ENCODE measurements at places on chromosomes 3 and 15.

DNA sequence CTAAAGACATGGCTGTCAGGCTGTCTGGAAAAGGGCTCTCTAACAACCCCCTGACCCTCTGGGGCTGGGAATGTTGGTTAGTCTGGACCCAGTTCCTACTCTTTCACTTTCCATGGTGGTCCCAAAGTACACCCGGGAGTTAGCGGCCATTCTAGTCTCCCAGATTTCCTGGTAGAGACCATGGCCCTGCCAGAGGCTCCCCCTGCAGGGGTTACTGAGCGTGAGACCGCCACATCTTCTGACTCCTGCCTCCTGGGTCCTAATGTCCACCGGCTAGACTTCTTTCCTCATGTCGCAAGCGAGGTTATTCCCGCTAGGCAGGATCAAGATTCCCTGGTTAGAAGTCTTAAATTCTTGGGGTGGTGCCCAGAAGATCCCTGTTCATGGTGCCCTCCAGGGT lies 540.0 kb upstream of the ROBO1 start:
- no peak for DNase-seq

DNA sequence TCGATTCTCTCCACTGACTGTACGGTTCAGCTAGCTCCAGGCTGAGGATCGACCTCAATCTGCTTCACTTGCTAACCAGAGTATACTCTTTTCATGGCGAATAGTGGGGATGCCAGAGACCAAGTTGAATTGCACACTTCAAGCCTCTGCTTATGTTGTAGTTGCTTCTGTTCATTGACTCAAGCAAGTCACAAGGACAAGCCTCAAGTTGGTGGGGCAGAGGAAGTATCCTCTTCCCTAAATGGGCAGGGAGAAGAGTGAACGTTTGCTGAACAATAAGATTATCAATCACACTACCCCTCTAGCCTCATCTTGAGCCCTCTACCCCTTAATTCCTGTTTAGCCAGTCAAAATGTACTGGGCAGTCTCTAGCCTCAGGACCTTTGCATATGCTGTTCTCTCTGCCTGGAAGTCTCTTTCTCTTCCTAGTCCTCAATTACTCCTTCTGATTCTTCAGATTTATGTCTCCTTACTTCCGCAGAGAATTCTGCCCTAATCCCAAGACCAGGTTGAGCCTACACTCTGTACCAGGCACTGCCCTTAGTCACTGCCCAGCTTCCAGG lies 390.4 kb upstream of the PROK2 start:
- DNase-seq: no peak

DNA sequence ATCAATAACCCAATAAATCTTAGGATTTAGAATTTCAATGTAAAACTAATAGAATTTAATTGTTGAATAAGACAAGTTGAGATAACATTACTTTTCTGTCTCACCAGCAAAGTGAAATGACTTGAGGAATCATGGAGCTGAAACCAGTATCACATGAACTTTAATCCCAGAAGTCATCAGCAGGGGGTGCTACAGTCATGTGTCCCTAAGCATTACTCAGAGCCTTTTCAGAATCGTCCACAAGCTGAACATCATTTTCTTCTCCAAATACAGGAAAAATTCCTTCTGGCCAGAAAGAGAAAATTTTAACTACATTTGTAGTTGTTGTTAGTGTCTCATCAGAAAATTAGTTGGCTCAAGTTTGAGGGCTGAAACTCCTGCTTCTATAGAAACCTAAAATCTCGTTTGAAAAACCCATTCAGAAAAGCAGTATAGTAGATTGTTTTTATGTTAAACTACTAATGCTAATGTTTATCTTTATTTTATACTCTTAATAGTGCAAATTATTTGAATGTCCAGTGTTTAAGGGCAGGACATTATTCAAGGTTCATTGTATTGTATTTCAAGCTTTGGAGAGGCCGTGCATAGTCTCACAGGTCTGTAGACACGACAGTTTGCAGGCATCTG lies 384.1 kb downstream of the PLOD2 start:
- peak; percentile 33 for DNase-seq

DNA sequence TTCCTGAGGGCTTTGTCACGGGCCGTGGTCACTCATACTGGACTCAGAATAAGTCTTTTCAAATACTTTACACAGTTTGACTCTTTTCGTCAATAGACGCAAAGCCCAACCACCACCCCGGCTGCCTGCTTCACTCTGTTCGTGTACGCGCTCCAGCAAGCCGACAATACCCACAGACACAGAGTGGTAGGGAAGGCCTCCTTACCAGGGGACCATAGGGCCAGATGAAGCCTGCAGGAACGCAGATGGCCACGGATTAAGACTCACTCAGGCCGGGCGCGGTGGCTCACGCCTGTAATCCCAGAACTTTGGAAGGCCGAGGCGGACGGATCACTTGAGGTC lies 29.7 kb downstream of the EFCAB12 start:
- peak; percentile 6 for DNase-seq

DNA sequence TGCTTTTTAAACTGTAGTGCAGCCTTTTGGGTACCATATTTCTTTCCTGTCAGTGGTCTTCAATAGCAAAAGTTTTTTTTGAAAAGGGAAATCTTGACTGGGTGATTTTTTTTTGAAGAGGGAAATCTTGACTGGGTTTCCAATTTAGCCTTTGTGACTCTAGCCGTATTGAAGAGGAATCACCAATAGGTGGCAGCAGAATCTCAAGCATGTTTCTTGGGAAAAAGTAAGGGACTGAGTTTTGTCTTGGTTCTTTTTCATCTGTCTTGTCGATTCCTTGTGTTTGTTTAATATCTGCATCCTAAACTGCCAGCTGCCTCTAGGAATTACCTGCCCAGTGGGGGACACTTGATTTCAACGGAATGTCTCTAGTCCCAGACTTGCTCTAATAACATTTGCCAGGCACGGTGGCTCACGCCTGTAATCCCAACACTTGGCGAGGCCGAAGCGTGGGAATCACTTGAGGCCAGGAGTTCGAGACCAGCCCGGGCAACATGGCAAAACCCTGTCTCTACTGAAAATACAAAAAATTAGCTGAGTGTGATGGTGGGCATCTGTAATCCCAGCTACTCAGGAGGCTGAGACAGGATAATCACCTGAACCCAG lies 89.2 kb downstream of the RBPMS2 start:
- DNase-seq: peak; percentile 51

DNA sequence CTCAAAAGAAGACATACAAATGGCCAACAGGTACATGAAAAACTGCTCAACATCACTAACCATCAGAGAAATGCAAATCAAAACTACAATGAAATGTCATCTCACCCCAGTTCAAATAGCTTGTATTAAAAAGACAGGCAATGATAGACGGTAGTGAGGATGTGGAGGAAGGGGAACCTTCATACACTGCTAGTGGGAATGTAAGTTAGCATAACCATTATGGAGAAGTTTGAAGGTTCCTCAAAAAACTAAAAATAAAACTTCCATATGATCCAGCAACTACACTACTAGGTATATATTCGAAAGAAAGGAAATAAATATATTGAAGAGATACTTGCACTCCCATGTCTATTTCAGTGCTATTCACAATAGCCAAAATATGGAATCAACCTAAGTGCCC lies 62.8 kb upstream of the PPARG start:
- DNase-seq: no peak

GRCh38 chr15:59352683-59353082 lies 20.0 kb downstream of the MYO1E start:
- no peak for DNase-seq

DNA sequence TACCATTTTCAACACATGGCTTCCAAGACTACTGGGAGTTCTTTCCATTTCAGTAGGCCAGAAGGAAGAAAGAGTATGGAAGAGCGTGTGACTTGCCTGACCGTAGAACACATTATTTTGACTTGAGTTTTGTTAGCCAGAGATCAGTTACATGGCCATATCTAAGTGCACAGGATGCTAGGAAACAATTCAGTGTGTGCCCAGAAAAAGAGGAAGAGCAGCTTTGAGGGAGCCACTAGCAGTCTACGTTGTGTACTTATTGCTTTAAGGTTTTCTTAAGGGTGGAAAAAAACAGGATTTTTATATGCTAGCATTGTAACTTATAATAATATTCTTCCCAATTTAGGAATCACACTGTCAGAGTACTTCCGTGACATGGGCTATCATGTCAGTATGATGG lies 44.1 kb upstream of the GRAMD1C start:
- no peak for DNase-seq

DNA sequence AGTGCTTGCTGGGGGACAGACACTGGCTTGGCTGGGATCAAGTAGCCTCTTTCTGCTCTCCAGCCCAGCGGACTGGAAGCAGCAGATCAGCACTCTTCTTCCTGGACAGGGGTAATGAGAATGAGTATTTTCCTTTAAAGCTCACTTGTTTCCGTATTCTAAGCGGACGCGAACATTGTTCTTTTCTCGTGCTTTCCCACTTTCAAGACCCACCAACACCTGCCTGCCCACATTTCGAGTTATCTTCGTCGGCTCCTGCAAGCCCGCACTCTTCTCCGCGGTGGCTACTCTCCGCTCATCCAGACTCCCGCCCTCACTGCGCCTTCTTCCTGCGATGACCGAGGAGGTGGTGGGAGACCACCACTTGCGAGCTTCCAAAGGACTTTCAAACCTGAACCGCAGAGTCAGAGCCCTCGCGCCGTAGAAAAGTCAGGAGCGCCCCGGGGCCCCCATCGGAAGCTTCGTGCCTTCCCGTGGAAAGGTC lies 1.6 kb upstream of the PPM1L start:
- DNase-seq: peak; percentile 18

DNA sequence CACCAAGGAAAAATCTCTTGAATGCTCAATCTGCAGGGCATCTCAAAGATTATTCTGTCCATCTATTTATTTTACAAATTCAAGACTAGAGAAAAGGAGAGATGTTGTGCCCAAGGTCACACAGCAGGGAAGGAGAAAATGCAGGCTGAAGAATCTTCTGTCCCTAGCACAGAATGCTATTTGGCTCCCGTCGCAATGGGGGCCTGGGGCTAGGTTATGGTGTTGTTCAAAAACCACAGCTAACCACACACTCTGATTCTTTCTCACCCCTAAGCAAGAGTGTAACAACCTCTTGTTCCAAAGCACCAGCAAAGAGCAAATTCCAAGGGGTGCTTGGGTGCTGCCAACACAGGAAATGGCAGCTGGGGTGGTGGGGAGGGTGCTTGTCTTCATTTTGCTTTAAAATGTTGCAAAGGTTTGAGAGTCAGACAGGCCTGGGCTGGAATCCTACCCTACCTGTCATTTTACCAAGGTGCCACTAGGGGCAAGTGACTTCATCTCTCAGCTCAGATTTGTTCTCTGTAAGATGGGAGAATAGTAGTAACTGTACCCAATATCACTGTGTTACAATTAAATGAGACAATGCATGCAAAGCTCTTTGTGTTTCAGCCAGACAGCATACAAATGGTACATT lies 112.5 kb downstream of the ADAMTS9 start:
- DNase-seq: peak; percentile 3

DNA sequence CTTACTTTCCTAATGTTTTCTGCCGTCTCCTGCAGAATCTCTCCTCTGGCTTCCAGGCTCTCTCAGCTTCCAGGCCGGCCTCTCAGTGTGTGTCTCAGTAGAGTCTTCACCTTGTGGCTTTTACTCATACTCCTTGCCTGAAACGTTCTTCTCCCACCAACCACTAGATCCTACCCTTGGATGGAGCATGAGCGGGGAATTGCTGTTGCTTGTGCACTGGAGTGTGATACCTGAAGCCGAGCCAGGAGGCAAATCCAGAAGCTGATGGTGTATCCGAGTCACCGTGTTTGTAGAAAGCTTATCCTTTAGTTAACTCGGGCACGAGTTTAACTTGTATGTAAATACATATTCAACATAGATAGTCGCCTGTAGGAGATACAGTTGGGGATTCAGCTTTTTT lies 285.0 kb upstream of the C2CD4B start:
- DNase-seq: no peak

GRCh38 chr3:26522919-26523318 lies 99.7 kb upstream of the LRRC3B start:
- no peak for DNase-seq

DNA sequence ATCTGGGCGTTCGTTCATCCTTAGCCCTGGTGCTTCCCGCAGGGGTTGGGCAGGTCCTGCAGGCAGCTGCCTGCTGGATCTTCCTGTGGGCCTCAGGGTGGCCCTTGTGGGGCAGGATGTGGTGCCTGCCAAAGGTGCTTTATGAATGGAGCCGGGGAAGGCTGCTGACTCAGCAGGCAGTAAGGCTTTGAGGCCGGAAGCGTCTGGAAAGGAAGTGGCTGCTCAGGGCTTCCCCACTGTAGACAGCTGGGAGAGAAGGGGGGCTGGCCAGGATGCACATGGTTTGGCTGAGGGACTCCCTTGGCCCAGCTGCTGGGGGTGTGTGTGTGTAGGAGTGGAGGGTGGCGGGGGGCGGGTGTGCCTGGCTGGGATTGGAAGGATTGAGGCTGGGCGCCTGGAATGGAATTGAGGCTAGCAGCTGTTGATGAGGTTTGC lies 12.9 kb downstream of the CD276 start:
- peak; percentile 94 for DNase-seq

DNA sequence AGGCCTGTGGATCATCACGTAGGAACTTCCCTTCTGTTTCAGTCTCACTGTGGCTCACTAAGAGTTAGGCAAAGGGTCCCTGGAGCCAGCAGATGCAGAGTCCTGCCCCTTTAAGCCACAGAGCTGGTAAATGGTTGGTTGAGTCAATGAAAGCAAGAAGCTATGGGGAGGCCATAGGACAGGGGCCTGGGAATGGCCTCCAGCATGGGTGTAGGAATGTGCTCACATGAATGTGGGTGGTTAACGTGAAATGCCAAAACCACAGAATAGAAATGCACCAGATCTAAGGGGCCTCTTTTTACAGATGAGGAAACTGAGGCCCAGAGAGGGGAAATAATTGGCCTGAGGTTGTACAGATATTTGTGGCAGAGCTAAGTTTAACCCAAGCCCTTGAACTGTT lies 150.3 kb downstream of the TLE3 start:
- no peak for DNase-seq

DNA sequence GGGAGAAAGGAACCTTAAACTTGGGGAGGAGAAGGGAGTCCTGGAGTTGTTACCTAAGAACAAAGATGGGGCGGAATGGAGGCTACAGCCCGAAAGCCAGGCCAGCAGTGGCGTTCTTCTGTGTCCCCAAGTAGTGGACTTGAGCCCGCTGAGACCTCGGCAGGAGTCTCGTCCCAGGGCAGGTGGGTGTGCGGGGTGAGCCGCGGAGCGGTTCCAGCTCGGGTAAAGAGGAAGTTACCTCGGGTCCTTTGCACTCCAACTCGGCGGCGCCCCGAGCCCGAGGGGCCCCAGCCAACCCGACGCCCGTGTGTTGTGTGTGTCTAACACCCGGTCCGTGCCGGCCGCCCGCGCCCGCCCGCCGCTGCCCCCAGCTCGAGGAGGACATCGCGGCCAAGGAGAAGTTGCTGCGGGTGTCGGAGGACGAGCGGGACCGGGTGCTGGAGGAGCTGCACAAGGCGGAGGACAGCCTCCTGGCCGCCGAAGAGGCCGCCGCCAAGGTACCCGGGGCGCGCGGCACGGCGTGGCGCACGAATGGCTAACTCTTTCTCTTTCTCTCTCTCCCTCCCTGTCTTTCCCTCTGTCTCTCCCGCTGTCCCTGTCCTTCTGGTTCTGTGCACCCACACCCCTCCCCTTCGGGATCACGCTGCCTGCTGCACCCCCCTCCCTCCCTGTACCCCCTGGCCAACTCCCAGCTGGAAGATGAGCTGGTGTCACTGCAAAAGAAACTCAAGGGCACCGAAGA lies 959 bp downstream of the TPM1 start:
- DNase-seq: no peak

GRCh38 chr15:39357480-39358268 lies 223.2 kb upstream of the THBS1 start:
- no peak for DNase-seq

GRCh38 chr3:165339753-165340152 lies 143.6 kb upstream of the SLITRK3 start:
- DNase-seq: no peak

- no peak for DNase-seq
Measured at GRCh38 chr3:141021261-141021660, 29.9 kb upstream of the SPSB4 start.
